Osteoblast (primary cell): ENCODE measurements at places on chromosomes 13 and 19. TPM values are rescaled to one million over a fixed set of nuclear protein-coding genes. Genes with fewer than 3 reads are reported as not detected.

RYR1 gene
- total RNA-seq, result under 0.01 TPM in 2 replicates

GRCh38 chr13:67515895-67516294 is 285.8 kb upstream of the PCDH9 start:
- no peak for DNase-seq

- no peak for DNase-seq
Observed at GRCh38 chr19:5447700-5448311, 7.4 kb upstream of the ZNRF4 start.

- peak; percentile 8 for DNase-seq
Observed at GRCh38 chr13:61247149-61247936, 168.3 kb downstream of the PCDH20 start.

DNA sequence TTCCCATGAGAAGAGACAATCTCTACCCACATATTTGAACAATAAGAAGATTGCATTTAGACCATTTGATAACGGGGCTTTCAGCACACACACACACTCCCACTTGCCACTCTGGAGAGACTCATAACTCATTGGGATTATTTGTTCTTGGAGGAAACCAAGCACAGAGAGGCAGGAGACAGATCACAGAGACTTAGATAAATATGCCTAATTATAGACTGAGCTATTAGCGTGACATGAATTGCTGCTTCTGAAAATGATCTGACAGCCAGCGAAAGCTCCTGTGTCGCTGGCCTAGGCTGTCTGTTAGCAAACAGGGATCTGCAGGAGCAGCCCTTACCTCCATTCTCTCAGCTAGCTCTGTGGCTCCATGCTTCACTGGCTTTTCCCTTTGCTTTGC is 111.4 kb downstream of the CCNA1 start:
- DNase-seq, result no peak

- DNase-seq, result no peak
Observed at GRCh38 chr19:32029235-32029634, 316.2 kb upstream of the ZNF507 start.

DNA sequence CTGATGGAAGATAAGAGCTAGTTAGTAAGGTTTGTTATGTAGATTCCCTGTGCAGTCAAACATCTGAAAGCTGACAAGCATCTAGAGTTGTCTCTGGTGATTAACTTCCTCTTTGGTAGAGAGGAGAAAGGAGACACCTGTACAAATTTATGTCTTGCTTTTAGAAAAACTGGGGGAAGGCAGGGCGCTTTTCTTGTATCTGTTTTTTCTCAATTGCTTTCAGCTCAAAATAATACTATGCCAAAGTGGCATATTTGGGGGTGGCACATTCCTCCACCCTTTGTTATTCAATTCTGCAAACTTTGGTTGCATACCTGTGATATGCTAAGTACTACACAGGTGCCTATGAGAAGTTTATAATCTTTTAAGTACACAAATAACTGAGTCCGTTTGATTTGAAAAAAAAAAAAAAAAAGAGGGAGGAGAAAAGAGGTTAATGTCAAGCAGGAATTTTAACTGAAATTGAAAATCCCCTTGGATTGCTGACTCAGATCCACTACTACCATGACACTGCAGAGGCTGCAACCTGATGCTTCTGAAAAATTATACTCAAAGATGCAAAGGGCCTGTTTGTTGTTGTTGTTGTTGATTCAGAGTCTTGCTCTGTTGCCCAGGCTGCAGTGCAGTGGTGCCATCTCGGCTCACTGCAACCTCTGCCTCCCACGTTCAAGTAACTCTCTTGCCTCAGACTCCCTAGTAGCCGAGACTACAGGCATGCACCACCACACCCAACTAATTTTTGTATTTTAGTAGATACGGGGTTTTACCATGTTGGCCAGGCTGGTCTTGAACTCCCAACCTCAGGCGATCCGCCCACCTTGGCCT is 164.8 kb upstream of the NBEA start:
- peak; percentile 1 for DNase-seq

DNA sequence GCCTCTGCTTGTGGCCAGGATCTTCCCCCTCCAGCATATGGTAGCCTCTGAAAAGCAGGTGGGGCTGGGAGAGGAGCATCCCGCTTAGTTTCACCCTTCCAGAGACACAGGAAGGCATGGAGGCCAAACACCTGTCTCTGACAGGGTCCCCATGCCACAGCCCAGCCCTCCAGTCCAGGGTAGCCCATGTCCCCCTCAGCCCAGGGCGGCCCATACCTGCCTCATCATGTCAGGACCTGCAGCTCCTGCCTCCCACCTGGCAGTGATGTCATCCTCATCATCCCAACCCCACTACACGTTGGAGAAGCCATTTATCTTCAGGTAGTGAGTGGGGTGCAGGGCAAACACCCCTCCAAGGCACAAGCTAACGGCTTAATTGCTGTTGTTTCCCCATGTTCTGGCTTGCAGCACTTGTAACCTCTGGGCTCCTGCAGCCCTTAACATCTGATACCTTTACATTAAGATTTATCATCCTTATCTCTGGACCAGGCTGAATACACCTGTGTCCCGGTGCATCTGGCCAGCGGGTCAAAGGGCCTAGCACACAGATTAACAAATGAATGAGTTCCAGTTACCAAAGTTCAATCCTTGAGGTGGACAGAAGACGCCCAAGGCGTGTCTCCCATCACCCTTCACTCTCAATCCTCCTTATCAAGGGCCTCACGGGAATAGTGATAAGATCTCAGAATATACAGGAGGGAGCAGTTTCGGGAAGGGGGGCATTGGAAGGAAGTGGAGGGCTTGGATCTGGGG is 22.2 kb downstream of the ZNF175 start:
- no peak for DNase-seq

DNA sequence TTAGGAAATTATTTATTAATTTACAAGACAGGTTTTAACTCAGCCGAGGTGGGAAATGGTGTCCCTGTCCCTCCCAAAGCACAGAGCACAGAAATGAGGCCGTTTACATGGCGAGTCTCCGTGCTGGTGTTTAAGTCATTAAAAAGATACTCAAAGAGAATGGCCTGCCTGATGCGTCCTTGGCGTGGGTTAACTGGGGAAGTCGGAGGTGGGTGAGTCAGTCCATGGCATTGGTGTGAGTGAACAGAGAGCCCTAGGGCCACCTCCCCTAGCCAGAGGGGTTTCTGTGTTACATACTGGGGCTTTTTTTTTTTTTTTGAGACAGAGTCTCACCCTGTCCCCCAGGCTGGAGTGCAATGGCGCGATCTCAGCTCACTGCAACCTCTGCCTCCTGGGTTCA is 3.9 kb downstream of the FEM1A start:
- no peak for DNase-seq

DNA sequence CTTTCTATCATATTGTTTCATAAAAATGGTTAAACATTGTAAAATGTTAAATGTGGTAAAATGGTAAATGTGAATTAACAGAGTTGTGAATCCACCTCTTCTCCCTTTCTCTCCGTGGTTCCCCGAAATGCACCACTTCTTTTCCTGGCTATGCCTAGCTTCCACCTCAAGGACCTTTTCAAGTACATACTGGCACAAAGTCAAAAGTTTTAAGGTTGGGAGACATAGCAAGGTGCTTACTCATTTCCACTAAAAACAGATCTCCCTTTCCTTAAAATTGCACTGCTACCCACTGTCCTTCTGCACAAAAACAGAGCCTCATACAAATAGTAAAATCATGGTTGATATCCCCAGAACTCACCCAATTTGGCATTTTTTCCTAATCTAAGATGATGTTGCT is 558.2 kb downstream of the SLITRK6 start:
- DNase-seq, result no peak
